ENCODE measurements at places on chromosomes 6 and 20.

DNA sequence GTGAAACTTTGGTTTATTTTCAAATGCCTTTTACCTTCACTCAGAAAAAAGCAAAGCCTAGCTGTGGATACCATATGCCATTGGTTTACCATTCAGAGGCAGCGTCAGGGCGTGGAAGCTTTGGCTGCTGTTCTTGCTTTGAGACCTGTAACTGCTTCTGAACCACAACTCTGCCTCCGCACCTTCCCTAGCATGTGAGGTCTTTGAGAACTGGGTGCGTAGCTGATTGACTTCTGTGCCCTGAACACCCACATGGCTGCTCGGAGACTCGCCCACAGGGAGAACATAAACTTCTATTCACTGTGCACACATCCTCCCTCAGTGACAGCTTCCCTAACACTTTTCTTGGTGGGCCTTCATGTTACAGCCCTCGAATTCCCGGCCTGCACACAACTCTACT is 11.2 kb upstream of the CLDN20 start:
- DNase-seq, result no peak

DNA sequence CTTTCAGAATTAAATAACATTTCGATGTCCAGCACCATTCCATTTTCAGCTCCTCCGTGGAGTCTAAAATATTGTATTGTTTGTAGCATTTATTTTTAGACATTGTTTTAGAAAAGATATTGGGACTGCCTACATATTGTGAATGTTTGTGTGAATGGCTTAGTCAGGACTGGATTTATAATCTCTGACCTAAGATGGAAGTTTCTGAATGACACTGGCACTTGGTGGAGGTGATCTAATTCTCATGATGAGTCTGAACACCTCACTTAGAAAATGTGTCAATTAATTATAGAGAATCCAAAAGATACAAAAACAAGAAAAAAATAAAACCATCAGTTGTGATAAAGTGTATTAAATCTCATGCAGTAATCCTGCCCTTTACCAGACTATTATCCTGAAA is 60.8 kb upstream of the HBS1L start:
- no peak for DNase-seq

- no peak for DNase-seq
Measured at GRCh38 chr6:12939314-12939713, 222.7 kb downstream of the PHACTR1 start.

- DNase-seq, result no peak
Measured at GRCh38 chr6:155311086-155311485, 3.2 kb downstream of the TFB1M start.

DNA sequence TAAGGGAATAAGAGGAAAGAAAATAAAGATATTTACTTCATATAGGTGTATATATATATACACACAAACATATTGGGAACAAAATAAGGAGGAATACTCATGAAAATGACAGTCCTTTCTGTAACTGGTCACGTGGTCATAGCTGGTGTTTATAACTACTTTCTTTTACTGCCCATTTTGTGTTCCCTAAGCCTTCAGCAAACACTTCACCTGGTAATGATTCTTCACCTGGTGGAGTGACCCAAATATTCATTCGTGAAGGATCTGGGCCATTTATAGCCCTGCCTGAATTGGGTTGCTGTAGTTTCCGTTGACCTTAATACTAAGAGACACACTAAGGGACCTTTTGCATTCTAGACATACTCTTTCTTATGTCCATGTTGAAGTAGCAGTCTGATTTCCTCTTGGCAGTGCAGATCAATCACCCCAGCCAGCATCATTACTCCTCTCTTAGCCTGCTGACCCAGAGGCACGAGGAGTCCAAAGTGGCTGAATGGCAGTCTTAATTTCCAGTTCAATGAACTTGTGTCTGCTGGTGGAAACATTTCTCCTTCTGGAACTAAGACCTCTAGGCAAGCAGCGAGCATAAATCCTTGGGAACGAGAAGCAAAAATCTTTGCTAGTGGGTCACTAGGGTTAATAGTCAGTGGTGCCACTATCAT is 39.9 kb upstream of the IYD start:
- no peak for DNase-seq

GRCh38 chr6:164185471-164185871 is 771.0 kb downstream of the QKI start:
- DNase-seq, result no peak

DNA sequence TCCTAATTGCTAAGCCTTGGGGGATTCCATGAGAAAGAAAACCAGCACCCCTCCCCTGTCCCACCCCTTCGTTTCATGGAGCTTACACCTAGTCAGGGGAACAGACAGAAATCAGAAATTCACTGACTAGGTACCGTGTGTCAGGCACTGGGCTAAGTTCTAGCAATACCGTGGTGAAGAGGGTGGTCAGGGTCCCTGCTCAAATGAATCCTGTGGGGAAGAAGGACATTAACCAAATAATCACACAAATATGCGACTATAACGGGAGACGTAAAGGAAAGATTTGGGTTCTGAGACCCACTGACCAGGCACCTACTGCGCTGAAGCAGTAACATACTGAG is 65.1 kb upstream of the TOP1 start:
- no peak for DNase-seq

DNA sequence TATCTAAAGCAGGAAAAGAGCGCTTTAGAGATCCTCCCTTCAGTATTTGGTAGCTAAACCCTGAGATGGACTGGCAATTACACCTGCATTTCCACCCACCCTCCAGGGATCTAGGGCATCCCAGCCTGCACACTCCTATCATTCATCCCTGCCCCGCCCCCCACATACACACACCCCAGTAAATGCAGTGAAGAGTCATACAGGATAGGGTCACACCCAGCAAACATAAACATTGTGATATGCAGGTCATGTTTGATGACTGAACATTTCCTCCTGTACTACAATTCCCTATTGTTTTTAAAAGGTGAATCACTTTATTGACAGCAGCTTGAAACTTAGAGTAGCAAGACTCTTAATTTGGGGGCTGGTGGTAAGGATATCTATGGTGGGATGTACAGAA is 112.9 kb downstream of the FOXO3 start:
- DNase-seq, result no peak

DNA sequence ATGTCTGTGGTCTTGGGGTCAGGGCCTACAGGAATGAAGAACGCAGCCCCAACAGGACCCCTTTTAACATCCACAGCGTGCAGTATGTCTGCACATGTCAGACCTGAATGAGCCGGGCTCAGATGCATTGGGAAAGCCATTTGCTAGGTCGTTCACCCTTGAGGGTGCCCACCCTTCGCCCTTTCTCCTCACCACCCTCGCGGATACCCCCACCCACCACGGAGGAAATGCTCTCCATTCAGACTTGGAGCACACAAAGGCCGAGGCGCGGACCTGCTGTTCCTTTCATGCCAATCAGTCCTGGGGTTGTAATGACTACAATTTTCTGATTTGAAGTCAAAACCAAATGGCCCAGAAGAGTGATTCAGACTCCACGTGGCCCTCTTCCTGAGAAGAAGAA is 62.7 kb downstream of the EDN3 start:
- DNase-seq, result no peak

- DNase-seq, result no peak
Measured at GRCh38 chr20:43386878-43387277, 70.8 kb upstream of the SRSF6 start.

DNA sequence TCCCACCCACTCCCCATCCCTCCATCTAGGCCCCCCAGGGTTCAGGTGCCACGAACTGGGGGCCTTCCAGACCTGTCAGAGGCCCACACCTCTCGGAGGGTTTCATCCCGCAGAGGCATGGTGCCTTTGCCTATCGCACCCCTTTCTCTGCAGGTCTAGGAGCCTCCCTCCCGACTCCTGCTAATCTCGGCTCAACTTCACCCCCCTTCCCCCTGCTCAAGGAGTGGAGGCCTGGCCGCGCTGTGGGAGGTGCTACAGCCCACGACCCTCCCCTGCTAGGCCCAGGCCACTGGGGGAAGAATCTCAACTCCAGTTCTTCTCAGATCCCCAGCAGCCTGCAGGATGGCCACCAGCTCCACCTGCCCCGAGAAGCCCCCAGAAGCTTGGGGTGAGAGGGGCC is at the start of gene TULP1:
TULP1 (minus strand) TSS at position 157 of the 400 bp plus-strand sequence; CDS start at position 119, 38 bp downstream.
- no peak for DNase-seq

DNA sequence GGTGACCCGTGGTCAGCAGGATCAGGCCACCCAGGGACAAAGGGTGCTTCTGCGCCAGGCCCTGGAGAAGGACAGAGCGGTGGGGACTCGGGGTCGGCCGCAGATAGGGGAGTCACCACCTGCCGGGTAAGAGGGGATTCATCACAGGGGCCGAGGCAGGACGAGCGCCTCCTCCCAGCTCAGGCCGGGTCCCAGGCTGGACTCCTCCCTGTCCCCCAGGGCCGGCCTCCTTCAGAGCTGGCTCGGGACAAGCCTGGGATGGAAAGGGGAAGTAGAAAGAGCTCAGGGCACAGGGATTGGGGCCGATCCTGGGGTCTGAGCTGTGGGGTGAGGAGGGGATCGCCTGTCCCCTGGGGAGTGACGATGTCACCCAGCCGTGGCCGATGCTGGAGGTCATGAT is 154.6 kb upstream of the PROKR2 start:
- no peak for DNase-seq

GRCh38 chr20:6485351-6485750 is 282.1 kb upstream of the BMP2 start:
- DNase-seq, result no peak

DNA sequence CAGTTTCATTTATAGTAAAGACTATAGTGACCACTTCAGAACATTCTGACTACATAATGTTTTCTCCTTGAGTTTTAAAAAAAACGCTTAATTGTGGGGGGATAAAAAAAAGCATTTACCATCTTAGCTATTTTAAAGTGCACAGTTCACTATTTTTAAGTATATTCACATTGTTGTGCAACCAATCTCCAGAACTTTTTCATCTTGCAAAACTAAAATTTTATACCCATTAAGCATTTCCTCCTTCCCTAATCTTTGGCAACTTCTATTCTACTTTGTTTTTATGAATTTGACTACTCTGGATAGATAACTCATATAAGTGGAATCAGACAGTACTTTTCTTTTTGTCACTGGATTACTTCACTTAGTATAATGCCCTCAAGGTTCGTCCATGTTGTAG is 62.3 kb downstream of the FKBP5 start:
- no peak for DNase-seq

DNA sequence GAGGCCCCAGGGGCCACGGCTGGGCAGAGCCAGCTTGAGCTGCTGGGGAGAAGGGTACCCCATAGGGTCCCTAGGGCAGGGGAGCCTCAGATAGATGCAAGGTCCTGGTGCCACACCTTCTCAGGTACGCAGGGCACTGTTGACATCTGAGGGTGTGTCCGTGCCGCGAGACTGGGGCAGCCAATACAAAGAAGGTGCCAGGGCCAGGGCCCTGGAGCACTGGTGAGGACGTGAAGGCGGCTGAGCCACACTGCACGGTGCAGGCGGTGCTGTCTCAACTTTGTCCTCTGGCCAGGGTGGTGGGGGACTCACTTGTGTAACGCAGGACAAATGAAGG is 649 bp upstream of the LRRC73 start:
- DNase-seq, result no peak

GRCh38 chr20:43102394-43102793 is 87.3 kb downstream of the PTPRT start:
- no peak for DNase-seq

GRCh38 chr6:39079197-39080125 is 30.9 kb downstream of the GLP1R start:
- DNase-seq, result no peak

GRCh38 chr6:147578159-147578558 is 69.7 kb downstream of the SAMD5 start:
- DNase-seq, result no peak

DNA sequence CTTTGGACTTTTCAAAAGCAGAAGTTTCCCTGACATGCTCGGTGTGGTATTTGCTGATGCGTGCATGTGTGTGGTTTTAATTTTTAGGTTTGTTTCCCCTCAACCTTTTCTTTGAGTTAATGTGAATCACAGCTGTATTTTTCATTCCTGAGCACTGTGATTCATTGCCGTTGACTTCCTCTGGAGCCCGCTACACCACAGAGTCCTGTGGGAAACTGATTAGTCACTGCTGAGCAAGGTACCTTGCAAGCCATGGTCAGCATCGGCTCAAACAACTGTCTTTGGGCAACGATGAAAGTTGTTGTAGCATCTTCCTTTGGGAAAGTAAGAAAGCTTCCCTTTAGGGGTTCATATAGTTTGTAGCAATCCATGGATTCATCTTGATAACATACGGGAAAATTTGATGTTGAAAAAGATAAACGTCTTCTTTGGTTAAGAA is 57.5 kb downstream of the RIN2 start:
- DNase-seq, result no peak

DNA sequence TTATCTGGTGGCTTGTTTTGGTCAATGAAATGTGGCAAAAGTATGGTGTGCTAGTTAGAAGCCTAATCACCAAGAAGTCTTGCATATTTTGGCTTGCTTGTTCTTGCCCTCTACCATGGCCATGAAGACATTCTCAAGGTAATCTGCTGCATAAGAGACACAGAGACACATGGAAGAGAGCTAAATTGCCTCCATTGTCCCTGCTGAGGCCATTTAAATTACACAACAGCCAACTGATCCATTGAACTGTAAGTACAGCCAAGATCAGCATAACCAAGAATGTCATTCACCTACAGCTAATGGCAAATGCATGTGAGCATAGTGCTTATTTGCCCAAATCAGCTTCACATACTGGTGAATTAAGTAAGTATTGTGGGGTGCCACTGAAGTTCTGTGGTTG is 603.8 kb downstream of the FRK start:
- DNase-seq, result no peak

- DNase-seq, result peak; percentile 22
Measured at GRCh38 chr20:44406572-44407137, 51.2 kb downstream of the HNF4A start.
